ENCODE measurements at places on chromosomes 3 and 15.
A peak's percentile ranks its signal among the peaks of the same experiment; 100 is the strongest.

DNA sequence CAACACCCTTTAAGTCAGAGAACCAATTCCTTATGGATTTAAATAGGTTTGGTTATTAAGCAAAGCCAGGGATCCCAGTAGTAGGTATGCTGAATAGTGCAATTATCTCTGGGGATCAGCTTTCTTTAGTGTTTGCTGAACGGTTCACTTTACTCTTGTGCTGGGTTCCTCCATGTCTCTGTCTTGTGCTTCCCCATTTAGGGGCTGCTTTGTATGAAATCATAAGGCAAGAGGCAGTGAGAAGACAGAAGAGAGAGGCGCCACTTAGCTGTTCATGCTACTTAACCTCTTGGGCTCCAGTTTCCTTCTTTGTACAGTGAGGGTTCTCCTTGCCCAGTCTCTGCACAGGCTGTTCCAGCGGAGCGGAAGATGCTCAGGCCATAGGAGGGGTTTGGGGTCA lies 3.5 kb downstream of the ST6GAL1 start:
- DNase-seq = peak; percentile 39

- DNase-seq = no peak
These were observed 3.8 kb downstream of the NRROS start for GRCh38 chr3:196643201-196643749.

DNA sequence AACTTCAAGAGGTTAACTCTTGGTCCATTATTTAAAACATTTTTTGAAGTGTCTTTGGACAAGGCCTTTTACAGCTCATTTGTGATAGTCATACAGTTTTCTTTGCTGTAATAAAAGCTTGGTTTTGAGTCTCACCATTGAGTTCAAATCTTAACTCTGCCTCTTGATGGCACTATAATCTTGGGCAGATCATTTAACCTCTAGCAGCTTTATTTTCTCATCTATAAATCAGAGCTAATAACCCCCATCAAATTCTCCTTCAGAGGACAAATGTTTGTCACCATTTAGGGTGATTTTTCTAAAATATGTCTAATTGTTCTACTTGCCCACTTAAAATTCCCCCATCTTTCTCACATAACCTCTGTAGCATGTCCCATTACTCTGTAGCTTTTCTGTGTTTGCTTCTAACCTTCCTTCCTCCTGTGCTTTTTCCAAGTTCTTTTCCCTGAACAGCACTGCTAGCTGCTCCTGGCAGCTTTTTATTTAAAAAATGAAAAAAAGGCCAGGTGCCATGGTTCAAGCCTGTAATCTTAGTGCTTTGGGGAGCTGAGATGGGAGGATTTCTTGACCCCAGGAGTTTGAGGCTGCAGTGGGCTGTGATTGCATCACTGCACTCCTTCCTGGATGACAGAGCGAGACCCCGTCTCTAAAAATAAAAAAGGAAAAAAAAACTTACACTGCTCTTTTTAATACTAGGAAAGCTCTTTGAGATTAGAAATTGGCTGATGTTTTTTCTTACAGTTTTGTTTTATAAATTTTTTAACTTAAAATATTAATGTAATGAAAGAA lies 28.5 kb downstream of the UBE2E1 start:
- DNase-seq = no peak

DNA sequence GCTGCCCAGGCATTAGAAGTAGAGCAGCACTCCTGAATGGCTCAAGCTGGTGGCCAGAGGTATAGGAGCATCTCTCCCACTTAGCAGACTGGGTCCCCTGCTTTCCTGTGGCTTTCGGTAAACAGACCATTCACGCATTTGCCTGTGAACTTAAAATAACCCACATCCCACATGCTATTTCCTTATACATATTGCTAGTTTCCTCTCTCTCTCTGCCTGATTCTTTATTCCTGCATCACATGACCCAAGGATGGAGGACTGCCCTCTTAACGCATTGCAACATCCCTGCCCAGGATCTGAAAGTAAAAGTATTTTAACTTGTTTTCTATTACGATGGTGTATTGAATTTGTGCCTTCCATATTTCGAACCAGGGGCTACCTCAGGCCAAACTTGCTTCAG lies 43.4 kb upstream of the NLGN1 start:
- DNase-seq = no peak

- DNase-seq = peak; percentile 57
These were observed 148.4 kb downstream of the B3GALNT1 start for GRCh38 chr3:160956785-160957184.

- DNase-seq = peak; percentile 34
These were observed 36.8 kb downstream of the HGD start for GRCh38 chr3:120645083-120645845.

DNA sequence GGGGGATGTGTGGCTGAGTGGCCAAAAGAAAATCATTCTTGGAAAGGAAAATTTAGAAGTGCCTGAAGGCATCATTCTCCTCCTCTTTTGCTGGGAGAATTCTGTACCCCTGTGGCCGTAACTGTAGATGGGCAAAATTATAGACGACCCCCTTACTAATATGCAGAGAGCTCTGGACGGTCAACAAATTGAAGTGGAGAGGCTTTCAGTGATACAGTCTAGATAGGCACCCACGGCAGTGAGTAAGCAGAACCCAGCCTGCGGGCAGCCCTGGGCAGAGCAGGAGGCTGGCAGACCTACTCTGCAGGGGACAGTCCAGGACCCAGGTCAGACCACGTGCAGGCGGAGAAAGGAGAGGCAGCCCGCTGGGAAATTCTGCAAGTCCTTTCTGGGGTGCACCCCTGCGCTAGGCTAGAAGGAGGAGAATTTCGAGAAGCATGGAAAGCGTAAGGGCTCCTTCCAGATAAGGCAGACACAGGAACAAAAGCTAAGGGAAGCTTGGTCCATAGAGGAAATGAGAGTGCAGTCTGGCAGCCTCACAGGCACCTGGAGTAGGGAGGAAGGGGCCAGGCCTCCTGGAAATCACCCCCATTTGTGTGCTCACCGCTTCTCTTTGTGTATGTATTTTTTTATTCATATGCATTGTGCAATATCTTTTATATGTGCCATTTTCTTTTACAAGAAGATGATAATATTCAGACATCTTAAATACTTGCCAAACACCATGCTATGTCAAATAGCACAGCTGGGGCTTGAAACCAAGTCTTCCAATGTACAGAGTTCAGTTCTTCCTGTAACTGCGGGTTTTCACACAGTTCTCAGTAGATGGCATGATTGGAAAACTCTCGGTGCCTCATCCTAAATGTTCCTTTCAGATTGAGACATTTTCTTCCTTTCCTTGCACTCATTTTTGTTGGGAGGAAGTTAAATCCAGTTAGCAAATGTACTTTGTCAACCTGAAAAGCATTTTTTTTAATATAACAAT lies 40.2 kb downstream of the LRRK1 start:
- DNase-seq = peak; percentile 11

DNA sequence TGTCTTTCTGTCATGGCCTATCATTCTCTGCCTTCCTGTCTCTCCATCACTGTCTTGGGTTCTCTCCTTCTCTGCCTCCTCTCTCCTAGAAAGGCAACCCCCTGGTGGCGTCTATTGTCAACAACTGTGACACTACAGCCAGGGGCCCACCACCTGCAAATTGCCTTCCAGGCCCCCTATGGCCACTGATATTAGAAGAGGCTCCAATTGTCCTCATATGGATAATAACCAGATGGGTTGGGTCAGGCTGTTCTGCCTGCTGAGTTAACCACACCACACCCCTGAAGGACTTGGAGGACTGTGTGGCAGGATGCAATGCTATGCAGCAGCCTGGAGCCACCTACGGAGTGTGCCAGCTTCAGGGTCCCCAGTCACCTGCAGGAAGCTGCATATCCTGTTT lies 665.0 kb downstream of the NTRK3 start:
- DNase-seq = no peak

GRCh38 chr3:165544432-165544831 lies 292.8 kb downstream of the BCHE start:
- no peak for DNase-seq

DNA sequence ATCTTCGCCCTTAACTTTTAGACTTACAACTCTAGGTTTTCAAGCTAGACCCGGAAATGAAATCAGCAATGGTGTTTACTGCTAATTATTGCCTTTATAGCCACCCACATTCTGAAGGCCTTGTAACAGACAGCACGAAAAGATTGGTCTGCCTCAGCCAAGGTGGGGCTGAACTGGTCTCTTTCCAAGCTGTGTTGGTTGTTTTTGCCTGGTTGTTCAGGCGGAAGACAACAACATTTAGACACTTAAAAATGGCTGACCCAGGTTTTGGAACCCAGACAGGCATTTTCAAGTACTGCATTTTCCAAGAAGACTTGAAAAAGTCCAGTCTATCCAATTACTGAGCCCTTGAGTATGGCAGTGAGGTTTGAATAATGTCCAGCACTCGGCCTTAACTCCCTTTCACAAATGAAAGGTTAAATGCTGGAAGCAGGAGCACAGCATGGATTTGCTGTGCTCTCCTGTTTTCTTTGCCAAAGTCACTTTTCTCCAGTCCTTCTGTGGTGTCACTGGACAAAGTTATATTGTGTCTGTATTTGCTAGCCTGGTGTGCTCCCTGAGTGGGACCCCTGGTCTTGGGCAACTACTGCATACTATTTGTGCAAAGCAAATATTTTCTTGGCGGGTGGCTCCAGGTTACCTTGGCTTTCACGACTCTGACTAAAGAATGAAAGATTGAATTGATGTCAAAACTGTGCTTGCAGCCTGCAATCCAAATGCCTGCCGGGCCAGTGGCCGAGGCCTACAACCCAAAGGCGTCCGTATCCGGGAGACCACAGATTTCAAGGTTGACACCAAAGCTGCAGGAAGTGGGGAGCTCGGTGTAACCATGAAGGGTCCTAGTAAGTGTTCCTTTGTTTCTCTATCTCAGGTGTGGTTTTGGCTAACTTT lies 93.5 kb downstream of the FLNB start:
- DNase-seq = no peak

DNA sequence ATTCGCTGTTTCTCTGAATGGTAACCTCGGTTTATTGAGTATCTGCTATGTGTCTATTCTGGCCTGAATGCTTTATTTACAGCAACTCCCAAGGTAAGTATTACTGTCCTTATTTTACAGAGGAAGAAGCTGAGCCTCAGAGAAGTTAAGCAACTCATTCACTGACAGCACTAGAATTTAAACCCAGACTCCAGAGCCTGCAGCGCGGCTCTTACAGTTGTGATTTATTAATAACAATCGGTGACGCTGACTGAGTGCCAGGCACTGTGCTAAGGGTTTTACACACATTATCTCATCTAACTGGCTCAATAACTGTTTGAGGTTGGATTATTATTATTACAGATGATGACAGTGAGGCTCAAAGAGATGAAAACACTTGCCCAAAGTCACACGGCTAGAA lies 19.6 kb downstream of the SRGAP3 start:
- no peak for DNase-seq

DNA sequence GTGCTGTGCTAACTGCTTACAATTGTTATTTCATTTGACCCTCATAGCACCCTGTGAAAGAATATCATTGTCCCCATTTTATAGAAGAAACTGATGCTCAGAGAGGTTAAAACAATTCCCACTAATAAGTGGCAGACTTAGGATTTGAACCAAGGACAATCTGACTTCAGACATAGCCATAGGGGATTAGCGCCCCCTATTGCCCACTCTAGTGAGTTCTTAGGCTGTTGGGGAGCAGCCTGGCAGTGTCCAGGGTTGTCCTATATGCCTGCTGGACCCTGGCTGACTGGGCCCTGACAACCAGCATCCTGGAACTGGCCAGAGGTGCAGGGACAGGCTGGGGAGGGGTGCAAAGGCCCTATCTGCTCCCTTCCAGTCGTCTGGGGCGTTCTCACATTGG lies 15.4 kb downstream of the DPH3 start:
- no peak for DNase-seq

- no peak for DNase-seq
These were observed 34.0 kb upstream of the CILP start for GRCh38 chr15:65245096-65245856.

GRCh38 chr3:16174389-16174788 lies at the start of gene GALNT15:
Gene GALNT15 (plus strand): TSS chr3:16174680. CDS start chr3:16175152, 472 bp downstream.
- no peak for DNase-seq

- peak; percentile 15 for DNase-seq
These were observed 123.8 kb downstream of the B3GALNT1 start for GRCh38 chr3:160981217-160981938.

GRCh38 chr3:127172211-127172610 lies 20.7 kb upstream of the PRR23E start:
- no peak for DNase-seq

- no peak for DNase-seq
These were observed 10.9 kb upstream of the PLSCR1 start for GRCh38 chr3:146555311-146555710.

GRCh38 chr3:143099690-143100089 lies 19.9 kb upstream of the CHST2 start:
- DNase-seq = no peak

DNA sequence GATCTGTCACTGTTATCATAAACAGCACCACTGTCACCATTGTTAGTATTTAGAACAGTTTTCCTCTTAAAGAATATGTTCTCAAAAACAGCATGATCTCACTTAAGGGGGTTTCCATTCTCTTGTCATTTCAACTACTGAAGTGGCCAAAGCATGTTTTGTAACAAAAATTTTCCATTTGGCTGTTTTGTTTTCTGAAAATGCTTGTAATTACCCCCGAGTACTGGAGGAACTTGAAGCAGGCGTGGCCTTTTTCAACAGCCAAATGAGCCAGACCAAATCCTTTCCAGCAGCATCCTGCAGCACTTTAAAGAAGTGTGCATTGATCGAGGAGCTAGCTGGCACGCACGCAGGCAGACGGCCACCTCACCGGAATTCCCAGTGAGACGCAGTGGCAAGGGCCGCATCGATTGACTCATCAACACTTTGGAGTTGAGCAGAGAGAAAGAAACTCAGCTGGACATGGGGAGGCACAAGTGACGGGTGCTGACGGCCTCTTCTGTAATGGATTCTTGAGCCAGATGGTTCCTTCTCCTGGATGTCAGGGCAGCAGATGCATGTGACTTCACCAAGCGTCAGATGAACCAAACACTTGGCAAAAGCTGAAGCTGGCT lies 234.3 kb upstream of the IGF1R start:
- DNase-seq = no peak

- DNase-seq = no peak
These were observed 159.5 kb downstream of the SQOR start for GRCh38 chr15:45794304-45794703.

GRCh38 chr3:70963431-70964275 lies 619.9 kb downstream of the FOXP1 start:
- DNase-seq = no peak

- DNase-seq = no peak
These were observed 81.2 kb upstream of the TCF12 start for GRCh38 chr15:56837273-56837672.

DNA sequence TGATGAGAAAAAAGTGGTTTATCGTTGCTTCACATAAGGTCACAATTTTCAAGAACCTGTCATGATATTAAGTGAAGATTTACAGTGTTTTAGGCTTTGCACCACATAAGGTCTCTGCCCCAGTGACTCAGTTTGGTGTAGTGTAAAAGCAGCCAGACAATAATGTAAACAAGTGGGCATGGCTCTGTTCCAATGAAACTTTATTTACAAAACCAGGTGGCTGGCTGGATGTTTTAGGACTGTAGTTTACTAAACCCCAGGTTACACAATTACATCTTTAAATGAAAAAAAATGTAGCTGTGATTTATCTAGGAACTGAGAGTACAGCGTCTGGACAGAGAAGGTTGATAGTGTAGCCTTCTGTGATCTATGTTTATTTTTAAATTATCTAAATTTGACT lies 9.7 kb upstream of the FBXL22 start:
- no peak for DNase-seq

- DNase-seq = no peak
These were observed 16.2 kb upstream of the CHD2 start for GRCh38 chr15:92883876-92884435.

All from bone marrow (tissue), 2 donors.